ENCODE measurements at places on chromosomes 6 and 20.

DNA sequence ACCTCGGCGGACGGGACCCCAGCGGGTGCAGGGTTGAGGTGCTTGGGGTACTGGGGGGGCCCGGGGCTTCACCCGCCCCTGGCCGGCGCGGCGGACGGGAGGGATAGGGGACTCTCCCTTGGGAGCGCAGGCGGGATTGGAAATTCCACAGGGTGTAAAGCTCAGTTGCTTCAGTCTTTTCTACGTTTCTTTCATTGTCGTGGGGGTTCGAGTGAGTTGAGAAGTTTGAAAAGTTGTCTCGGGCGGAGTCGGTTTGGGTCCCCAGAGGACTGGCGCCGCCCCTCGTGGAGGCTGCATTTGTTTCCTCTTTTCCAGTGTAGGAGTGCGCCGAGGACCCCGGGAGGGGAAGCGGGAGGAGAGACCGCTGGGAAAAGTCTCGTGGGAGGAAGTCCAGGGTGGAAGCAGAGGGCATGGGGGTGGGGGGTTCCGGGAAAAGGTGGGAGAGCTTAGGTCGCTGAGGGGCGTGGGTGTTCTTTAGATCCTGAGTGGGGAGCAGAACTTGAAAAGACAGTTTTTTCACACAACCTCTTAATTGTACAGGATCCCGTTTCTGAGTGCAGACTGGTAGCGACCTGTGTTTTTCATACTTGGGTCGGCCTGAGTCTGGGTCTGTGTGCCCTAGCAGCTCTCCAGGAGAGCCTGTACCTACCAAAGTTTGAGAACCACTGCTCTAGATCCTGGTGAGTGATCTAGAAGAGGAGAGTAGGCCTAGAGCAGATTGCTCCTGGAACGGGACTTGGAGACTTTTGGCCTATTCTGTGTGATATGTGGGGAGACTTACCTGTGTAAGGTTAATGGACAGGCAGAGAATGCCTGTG, 495 bp downstream of the FAM83B start:
- no peak for DNase-seq

DNA sequence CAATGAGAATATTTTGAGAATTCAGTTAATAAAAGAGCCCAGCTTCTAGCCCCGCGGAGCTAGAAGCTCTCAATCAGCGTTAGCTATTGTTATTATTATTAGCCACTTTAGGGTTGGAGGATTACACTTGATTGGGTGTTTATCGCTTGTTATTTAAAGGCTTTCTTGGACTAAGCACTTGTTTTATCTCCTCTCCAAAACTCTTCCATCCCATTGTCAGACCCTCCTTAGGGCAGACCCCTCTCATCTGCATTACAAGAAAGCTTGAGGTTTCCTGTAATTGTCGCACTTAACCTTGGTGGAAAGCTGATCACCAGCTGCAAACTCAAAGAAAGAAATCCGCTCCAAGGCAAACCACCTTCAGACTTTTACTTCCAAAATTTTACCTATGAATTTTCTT, 4.8 kb downstream of the DPPA5 start:
- DNase-seq: no peak

GRCh38 chr20:53806683-53807401, 213.2 kb upstream of the ZNF217 start:
- DNase-seq: no peak

- no peak for DNase-seq
Measured at GRCh38 chr20:18748987-18749386, 64.6 kb upstream of the SCP2D1 start.

DNA sequence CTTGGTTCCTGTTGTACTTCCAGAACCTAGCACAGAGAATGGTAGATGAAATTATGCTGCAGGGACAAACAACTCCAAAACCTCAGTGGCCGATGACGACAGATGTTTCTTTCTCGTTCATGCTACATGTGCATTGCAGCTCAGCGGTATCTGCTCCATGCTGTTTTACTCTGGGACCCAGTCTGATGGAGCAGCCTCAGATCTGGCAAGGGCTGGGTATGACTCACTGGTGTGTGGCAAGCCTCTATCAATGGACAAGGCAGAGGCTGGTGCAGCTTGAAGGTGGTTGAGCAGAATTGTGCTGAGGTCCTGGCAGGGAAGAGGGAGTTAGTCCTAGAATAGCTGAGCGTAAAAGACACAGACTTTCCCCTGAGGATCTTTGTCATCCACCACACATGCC, 10.3 kb upstream of the BLCAP start:
- no peak for DNase-seq

- DNase-seq: no peak
Measured at GRCh38 chr6:30483677-30484279, 5.5 kb upstream of the HLA-E start.

- no peak for DNase-seq
Measured at GRCh38 chr6:54390362-54390761, 82.1 kb downstream of the TINAG start.

DNA sequence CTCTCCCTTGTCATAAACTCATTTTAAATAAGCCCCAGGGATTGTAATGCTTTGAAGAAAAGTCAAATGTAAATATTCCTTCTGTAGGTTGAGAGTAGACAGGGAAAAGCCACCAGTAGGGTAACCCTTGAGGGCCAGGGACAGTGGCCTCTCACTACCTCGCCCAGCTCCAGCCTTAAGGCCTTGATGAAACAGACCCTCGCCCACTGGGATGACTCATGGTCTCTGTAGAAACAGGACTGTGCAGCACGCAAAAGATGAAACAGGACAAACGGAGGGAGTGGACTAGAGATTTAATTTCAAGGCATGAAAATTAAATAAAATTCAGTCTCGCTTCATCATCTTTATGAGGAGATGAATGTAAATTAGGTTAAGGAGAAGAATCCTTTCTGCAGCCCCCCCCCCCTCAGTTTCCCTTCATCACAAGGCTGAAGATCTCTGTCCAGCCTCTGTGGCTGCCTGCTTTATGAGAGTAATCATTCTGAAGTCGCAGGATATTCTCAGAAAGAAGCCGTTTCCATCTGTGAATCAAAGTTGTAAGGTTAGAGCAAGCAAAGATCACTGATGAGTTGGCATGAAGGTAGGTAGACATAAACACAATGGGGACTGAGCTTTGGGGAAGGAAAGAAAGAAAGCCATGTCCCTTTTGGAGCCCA, 60.4 kb downstream of the TMEM200A start:
- DNase-seq: no peak

GRCh38 chr20:33046412-33046811, 7.3 kb upstream of the BPIFB3 start:
- DNase-seq: no peak

GRCh38 chr20:48837014-48837413, 9.2 kb upstream of the PREX1 start:
- no peak for DNase-seq

GRCh38 chr20:59428441-59429205, 128.2 kb downstream of the EDN3 start:
- peak; percentile 22 for DNase-seq

DNA sequence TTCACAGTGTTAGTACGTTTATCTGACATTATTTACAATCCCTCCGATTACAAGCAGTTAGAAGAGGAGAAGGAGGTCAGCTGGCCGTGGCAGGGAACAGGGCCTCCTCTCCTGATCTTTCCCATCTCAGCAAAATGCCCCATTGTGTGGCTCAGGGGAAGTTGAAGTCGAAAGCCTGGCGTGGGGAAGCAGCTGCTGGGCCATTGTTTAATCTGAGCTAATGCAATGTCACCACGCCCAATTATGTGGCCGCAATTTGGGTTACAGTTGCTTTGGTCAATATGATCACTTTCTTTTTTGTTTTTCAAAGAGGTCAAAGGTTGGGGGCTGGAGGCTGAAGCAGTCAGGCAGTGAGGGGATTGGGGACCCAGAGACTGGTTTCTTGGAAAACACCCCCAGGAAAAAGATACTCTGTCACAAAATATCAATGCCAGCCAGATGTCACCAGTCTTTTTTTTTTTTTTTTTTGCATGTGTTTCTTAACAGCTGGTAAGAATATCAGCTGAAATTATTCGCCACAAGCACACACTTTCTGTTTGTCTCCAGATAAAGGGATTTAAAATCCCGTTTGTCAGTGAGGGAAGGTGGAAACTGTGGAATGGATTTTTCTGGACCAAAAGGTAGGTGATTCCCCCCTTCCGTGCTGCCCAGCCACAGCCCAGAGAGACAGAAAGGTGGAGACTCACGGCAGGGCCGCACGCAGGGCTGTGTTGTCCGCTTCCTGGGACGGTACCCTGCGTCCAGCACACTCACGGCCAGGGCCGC, 24.6 kb downstream of the DLL1 start:
- DNase-seq: no peak

DNA sequence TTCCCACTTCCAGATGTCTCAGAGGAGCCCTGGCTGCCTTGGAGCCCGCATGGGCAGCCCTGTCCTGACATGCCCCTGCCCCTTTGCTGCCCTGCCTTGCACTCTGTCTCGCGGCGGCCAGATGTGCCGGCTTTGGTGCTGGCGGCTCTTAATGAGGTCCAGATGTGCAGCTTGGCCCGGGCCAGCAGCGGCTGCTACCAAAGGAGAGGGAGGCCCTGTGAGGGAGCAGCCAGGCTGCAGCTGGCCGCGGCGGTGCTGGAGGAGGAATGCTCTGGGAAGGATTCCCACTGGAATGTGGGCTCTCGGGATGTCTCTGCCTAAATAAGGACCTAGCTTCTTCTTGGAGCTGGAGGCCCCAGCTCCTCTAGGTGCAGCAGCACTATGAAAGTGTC, 72.4 kb downstream of the FGD2 start:
- DNase-seq: no peak

DNA sequence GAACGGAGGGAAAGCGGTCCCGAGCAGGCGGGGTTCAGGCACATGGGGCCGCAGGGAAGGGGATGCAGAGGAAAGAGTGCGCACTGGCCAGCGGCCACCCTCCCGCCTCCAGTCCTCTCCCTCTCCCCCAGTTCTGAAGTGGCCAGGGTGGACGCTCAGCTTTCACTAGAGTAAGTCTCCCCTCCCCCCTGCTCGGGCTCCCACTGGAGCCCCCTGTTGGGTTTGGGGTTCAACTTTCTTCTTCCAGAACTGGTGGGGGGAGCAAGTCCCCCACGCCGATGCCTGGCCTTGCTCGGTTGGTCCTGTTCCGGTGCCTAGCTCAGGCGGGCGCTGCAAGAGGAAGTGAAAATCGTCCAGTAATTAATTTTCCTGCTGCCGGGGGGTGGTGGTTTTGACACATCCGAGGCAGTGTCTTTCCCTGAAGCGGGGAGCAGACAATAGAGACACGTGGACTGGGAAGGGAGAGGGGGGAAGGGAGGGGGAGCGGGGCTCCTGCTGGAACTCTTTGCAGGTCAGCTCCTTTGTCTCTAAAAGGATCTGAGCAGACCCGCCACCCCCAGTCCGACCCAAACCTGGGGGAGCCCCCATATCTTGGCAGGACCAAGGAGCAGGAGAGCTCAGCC, 824 bp upstream of the SCRT2 start:
- DNase-seq: peak; percentile 50

GRCh38 chr20:58448958-58449357, 59.9 kb downstream of the VAPB start:
- no peak for DNase-seq

- no peak for DNase-seq
Measured at GRCh38 chr6:147641511-147641910, 133.0 kb downstream of the SAMD5 start.

DNA sequence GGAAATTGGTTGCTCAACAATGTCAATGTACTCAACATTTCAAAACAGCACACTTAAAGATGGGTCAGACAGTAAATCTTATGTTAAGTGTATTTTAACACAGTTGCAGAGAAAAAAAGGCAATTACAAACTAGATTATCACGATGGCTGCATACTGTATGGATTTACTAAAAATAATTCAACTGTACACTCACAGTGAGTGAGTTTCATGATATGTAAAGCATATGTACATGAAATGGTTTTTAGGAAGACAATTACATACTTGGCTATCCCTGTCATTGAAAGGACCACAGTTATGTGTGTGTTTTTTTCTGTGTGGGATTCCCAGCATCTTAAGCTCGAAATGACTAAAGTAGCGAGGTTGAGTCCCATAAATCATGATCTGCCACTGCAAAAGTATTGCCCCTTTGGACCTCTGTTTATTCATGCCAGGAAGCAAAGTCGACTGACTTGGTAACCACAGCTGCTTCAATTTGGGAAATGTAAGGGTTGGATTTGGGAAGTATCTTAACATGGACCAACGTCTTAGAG, 5.5 kb upstream of the SALL4 start:
- DNase-seq: no peak

DNA sequence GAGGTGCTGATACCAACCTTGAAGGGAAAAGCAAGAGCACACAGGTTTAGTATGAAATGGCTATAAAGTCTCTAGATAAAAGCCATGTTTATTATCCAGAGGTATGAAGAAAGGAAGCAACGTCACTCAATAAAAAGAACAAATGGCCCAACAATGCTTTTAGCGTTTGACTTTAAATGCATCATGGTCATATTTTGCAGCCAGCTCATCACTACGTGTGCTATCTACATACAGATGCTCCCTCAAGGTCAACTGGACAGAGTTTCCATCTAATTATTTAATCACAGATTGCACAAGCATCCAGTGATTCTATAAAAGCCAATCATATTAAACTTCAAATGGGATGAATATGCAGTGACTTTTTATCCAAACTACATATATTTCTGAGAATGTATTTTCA, 127.6 kb upstream of the SYNDIG1 start:
- no peak for DNase-seq

- DNase-seq: no peak
Measured at GRCh38 chr6:62978920-62979319, 232.3 kb upstream of the FKBP1C start.

DNA sequence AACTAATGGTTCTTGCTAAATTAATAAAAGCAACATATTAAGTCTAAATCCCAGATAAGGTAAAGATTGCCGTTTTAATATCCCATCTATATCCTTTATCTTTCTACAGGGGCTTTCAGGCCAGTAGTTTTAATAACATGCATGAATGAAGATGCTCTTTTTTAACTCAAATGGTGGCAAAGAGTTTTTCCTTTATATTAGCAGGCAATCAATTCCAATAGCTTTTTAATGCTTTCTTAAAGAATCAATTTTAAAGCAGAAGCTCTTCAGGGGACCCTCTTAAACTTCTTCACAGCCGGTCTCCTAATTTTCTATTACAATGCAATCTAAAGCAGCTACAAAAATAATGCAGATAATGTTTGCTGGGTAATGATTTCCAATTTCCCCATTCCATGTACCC, 107.8 kb upstream of the HS3ST5 start:
- DNase-seq: no peak

DNA sequence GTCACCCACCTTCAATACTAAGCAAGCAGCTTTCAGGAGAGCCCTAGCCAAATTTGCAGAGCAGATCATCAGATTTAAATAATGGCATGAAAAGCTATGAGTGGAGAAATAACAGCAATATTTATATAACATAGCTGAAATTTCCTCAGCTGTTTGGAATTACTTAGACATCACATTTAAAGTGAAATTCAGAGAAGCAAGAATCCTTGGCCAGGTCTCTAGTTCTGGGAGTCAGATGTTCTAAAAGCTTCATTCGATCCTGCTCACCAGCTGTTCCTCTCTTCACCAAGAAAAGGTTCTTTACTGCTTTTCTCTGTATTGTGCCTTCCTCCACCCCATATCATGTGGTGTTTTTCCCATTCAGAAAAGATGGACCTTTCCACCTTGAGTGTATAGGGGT, 152.3 kb upstream of the JAG1 start:
- DNase-seq: no peak

GRCh38 chr6:111894272-111894671, 21.0 kb upstream of the FYN start:
- no peak for DNase-seq

- DNase-seq: no peak
Measured at GRCh38 chr6:139338795-139339194, 35.7 kb downstream of the CITED2 start.

GRCh38 chr20:39049148-39049547, 87.0 kb downstream of the DHX35 start:
- no peak for DNase-seq

- no peak for DNase-seq
Measured at GRCh38 chr6:133396233-133396983, 155.3 kb downstream of the EYA4 start.

Data from germinal center (tissue), 1 donor.